ENCODE measurements at places on chromosomes 11 and 22. TPM values are rescaled to one million over a fixed set of nuclear protein-coding genes. Genes with fewer than 3 reads are reported as not detected.

Gene SAA1
- not detected for polyA plus RNA-seq

Gene SDHAF2
- 27.8 TPM for polyA plus RNA-seq

Gene CST6
- not detected for polyA plus RNA-seq

Gene MMP12
- not detected for polyA plus RNA-seq

Gene FGF3
- not detected for polyA plus RNA-seq

Gene POU2AF3
- 2.9 TPM for polyA plus RNA-seq

Gene OR52N4
- not detected for polyA plus RNA-seq

Gene CHST1
- 14.6 TPM for polyA plus RNA-seq

Gene LZTR1
- polyA plus RNA-seq, result 32.6 TPM

Gene ROBO4
- polyA plus RNA-seq, result 23.0 TPM

Gene NRIP3
- polyA plus RNA-seq, result 0.87 TPM

Gene OR52B2
- not detected for polyA plus RNA-seq

Gene NLRP10
- not detected for polyA plus RNA-seq

Gene OR9Q2
- polyA plus RNA-seq, result not detected

Gene ANKK1
- polyA plus RNA-seq, result 0.16 TPM

Gene PGM2L1
- polyA plus RNA-seq, result 5.4 TPM

Gene FTH1
- 1,297 TPM for polyA plus RNA-seq

Gene RAB3IL1
- polyA plus RNA-seq, result 25.9 TPM

Gene RFPL3
- polyA plus RNA-seq, result not detected

Gene OR51F1
- not detected for polyA plus RNA-seq

Gene KRTAP5-10
- not detected for polyA plus RNA-seq

Gene OR52N2
- polyA plus RNA-seq, result not detected

Gene VSTM5
- 0.48 TPM for polyA plus RNA-seq

Gene CD44
- 121 TPM for polyA plus RNA-seq

Gene C22orf42
- polyA plus RNA-seq, result not detected

Gene MRGPRX3
- not detected for polyA plus RNA-seq

Gene VPREB1
- 0.19 TPM for polyA plus RNA-seq

Gene TRIM29
- not detected for polyA plus RNA-seq

Gene TPP1
- polyA plus RNA-seq, result 33.7 TPM

Gene SGSM1
- 0.09 TPM for polyA plus RNA-seq

Gene DNAJB13
- polyA plus RNA-seq, result 0.35 TPM

Gene KRTAP5-7
- polyA plus RNA-seq, result not detected

Gene SFI1
- 9.6 TPM for polyA plus RNA-seq

Gene OR8D1
- 0.05 TPM for polyA plus RNA-seq

Gene PVALB
- polyA plus RNA-seq, result 22.8 TPM

Gene AP1B1
- 23.9 TPM for polyA plus RNA-seq

Gene SLCO2B1
- 10.2 TPM for polyA plus RNA-seq

Gene PATE2
- polyA plus RNA-seq, result not detected

Gene CARD18
- polyA plus RNA-seq, result not detected

Gene FZD4
- polyA plus RNA-seq, result 26.2 TPM

Gene PES1
- 46.2 TPM for polyA plus RNA-seq

Gene MS4A6A
- 17.6 TPM for polyA plus RNA-seq

Gene MRGPRG
- polyA plus RNA-seq, result not detected

Gene SOX10
- polyA plus RNA-seq, result 4.9 TPM

Gene CLTCL1
- polyA plus RNA-seq, result 29.9 TPM

Gene SNX15
- polyA plus RNA-seq, result 25.1 TPM

Gene SCGB1D2
- polyA plus RNA-seq, result not detected

Gene STK33
- 3.7 TPM for polyA plus RNA-seq

Gene SMTNL1
- polyA plus RNA-seq, result 246 TPM

Gene BARX2
- polyA plus RNA-seq, result 0.68 TPM

Gene SHISA8
- polyA plus RNA-seq, result 0.33 TPM

Gene ARSA
- polyA plus RNA-seq, result 13.2 TPM

Gene POGLUT3
- 41.7 TPM for polyA plus RNA-seq

Gene TOMM22
- 79.4 TPM for polyA plus RNA-seq

Gene RTCB
- 59.3 TPM for polyA plus RNA-seq

Gene DENND6B
- polyA plus RNA-seq, result 5.2 TPM

Data from forelimb muscle (tissue), 1 donor.